ENCODE measurements at places on chromosomes 1 and 21. TPM values are rescaled to one million over a fixed set of nuclear protein-coding genes. Genes with fewer than 3 reads are reported as not detected.

- H3K27ac ChIP-seq, result no peak overlapping the region
- H3K36me3 ChIP-seq, result no peaks in the 10 kb centered on the region
- H3K27me3 ChIP-seq, result no peaks in the 10 kb centered on the region
- no peak for DNase-seq
- H3K4me1 ChIP-seq, result peaks cover 8% of the 10 kb centered on the region
Observed at GRCh38 chr1:64090436-64090835, 113.0 kb upstream of the UBE2U start.

- no peak overlapping the region for H3K27ac ChIP-seq
- no peak overlapping the region for H3K4me3 ChIP-seq
- DNase-seq, result no peak
- no peaks in the 10 kb centered on the region for H3K4me1 ChIP-seq
- no peaks in the 10 kb centered on the region for H3K27me3 ChIP-seq
- peaks cover 5% of the 10 kb centered on the region for H3K36me3 ChIP-seq
Observed at GRCh38 chr1:92877081-92877711, 45.4 kb downstream of the RPL5 start.

The HSPG2 gene
- total RNA-seq, result 684 TPM

DNA sequence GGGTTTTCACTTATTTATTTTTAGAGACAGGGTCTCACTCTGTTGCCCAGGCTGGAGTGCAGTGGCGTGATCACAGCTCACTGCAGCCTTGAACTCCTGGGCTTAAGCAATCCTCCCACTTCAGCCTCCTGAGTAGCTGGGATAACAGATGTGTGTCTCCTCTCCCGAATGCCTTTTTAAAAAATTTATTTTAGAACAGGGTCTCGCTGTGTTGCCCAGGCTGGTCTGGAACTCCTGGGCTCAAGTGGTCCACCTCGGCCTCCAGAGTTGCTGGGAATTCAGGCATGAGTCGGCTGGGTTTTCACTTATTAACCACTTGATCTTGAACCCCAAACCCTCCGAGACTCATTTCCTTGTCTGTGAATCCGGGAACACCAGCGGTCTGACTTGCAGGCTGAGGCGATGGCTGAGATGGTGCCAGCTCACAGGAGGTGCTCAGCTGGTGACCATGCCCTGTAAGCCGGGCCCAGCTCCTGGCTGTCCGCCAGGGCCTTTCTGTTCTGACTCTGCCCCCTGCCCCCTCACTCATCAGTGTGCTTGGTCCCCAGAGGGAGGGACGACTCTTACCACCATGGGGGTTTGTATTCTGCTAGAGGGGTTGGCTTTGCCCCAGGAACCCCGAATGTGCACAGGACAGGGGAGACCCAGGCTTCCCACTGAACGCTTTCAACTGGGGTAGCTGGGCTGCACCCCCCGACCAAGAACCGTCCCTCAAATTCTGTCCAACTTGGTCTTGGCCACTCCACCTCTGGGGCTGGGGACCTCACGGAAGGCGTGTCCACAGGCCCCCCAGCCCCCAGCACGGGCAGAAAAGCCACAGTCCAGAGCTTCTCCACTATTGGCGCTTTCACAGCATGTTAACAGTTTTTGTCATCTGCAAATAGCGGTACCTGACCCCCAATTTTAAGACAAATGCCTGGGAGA, 22.5 kb downstream of the MMEL1 start:
- no peak overlapping the region for H3K4me3 ChIP-seq
- no peak overlapping the region for H3K27ac ChIP-seq
- H3K4me1 ChIP-seq, result no peaks in the 10 kb centered on the region
- no peak for DNase-seq

- H3K4me3 ChIP-seq, result peak overlapping the region; percentile 78
- no peak for DNase-seq
- no peaks in the 10 kb centered on the region for H3K36me3 ChIP-seq
- H3K4me1 ChIP-seq, result peaks cover 41% of the 10 kb centered on the region
- no peaks in the 10 kb centered on the region for H3K27me3 ChIP-seq
- peak overlapping the region; percentile 91 for H3K27ac ChIP-seq
Observed at GRCh38 chr1:235326719-235327558, 1.0 kb downstream of the ARID4B start.

DNA sequence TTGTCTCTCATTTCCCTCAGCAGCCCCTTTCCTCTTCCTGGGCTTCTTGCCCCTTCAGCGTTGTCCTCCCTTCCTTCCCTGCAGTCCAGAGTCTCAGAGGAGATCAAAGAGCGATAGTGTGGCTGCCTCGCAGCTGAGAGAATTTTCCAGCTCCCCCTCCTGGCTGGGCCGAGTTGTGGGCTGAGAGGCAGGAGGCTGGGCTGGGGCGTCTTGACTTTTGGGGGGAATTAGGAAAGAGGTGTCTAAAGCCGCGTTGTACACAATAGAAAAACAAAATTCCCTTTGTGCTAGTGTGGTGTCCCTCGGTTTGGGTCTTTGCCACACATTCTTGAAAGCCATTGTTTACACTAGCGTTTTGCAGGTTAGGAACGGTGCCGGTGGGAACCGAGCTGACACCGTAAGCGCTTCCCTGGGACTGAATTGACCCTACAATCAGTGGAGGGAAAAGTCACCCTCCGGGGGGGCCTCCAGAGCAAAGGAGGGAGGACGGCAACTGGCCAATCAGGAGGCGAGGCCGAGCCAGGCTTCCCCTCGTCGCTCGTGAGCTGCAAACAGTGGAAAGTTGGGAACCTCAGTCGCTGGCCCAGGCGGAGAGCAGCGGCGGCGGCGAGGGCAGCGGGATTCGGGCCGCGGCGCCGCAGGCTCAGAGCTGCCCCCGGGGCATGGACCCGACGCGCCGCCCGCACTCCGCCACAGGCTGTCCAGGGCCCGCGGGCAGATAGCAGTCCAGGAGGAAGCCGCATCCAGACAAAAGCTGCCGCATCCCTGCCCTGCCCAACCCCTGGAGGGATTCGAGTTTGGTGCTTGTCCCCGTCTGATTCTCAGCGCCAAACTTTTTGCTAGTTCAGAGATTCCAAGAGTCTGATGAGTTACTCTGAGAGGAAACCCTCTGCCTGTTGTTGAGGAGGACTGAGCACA, at the start of gene HMCN1:
Gene HMCN1, plus strand, starts transcription at position 574 of the 918 bp plus-strand sequence. CDS start 389 bp downstream, outside the sequence.
- peak within 1 kb of the TSS; percentile 89 for H3K4me3 ChIP-seq
- no peaks in the 10 kb centered on the region for H3K36me3 ChIP-seq
- no peaks in the 10 kb centered on the region for H3K27me3 ChIP-seq
- peaks cover 25% of the 10 kb centered on the region for H3K4me1 ChIP-seq

DNA sequence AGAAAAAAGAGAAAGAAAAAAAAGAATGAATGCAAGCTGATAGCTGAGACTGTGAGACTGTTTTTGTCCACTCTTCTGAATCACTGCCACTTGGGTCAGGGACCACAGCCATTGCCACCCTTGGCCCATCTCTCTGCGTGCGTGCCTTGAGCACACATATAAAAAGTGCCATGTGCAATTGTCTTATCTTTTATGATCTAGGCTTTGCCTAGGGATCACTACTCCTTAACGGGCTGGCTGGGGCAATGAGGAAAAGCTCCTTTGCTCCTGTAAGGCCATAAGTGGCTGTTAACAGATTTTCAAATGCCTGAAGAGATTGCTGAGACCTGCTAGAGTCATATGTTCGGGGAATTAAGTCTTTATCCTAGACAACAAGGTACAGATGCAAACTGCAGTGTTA, 8.2 kb downstream of the SPATA46 start:
- H3K4me1 ChIP-seq, result no peaks in the 10 kb centered on the region
- H3K27ac ChIP-seq, result no peak overlapping the region
- H3K27me3 ChIP-seq, result no peaks in the 10 kb centered on the region
- no peaks in the 10 kb centered on the region for H3K36me3 ChIP-seq
- H3K4me3 ChIP-seq, result no peak overlapping the region

The SLAMF8 gene
- 9.9 TPM for total RNA-seq

GRCh38 chr1:228346731-228347130, 59.9 kb downstream of the TRIM11 start:
- H3K27ac ChIP-seq, result no peak overlapping the region
- no peak overlapping the region for H3K4me3 ChIP-seq
- H3K27me3 ChIP-seq, result no peaks in the 10 kb centered on the region
- H3K4me1 ChIP-seq, result no peaks in the 10 kb centered on the region

DNA sequence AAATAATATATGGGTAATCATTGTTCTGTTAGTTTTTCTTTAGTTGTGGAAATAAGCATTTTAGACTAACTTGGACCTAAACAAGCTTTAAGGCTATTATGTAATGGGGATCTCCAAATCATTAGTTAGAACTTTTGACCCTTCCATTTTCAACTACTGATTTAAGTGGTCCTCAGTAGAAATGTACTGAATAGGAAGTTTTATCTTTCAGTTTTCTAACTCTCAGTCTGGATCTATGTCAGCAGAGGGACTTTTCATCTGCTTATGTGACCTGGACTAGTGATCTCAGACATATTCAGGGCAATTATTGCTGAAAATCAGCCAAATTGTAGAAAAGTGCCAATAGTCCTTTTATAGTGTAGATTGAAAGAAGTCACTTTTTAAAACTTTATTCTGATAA, 56.0 kb downstream of the SASS6 start:
- H3K4me1 ChIP-seq, result peaks cover 8% of the 10 kb centered on the region
- H3K4me3 ChIP-seq, result no peak overlapping the region
- no peak for DNase-seq
- H3K27me3 ChIP-seq, result no peaks in the 10 kb centered on the region
- peak overlapping the region; percentile 62 for H3K27ac ChIP-seq

DNA sequence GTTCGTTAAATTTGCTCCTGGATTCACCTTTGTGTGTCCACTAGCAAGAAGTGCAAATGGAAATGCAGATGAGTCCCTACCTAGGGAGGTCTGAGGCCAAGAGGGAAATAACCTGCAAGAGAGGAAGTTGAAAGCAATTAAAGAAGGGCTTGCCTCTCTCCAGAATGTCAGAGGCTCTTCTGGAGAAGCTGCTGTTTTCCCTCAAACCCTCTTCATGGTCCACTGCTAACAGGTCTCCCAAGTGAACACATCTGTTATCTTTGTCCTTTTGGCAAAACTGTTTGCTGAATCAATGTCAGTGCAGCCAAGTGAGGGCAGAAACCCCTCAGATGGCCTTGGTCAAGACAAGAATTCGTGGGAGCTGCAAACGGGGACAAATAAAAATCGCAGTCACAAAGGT, 177.3 kb upstream of the PLXNA2 start:
- no peak overlapping the region for H3K4me3 ChIP-seq
- H3K27me3 ChIP-seq, result no peaks in the 10 kb centered on the region
- no peaks in the 10 kb centered on the region for H3K36me3 ChIP-seq

The OR6N1 gene
- not detected for total RNA-seq

GRCh38 chr1:58922302-58923089, 138.6 kb upstream of the JUN start:
- H3K4me1 ChIP-seq, result peaks cover 7% of the 10 kb centered on the region
- no peaks in the 10 kb centered on the region for H3K36me3 ChIP-seq
- no peak for DNase-seq
- H3K4me3 ChIP-seq, result no peak overlapping the region

DNA sequence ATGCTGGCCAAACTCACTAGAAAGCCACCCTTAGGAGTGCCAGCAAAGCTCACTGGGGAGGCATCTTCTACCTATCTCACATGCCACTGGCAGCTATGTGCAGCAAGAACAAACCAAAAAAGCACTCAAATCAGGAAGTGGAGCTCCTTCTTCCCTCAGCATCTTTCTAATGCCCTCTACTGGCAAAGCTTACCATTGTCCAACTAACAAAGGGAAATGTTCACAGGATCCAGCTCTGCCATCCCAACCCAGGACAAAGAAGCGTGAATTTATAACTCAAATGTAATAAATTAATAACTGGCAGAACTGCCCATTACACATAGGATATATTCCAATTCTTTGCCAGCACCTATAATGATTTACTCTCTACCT, 38.9 kb downstream of the LEPR start:
- H3K27me3 ChIP-seq, result no peaks in the 10 kb centered on the region
- H3K4me1 ChIP-seq, result no peaks in the 10 kb centered on the region
- H3K36me3 ChIP-seq, result no peaks in the 10 kb centered on the region
- H3K27ac ChIP-seq, result no peak overlapping the region

- H3K4me1 ChIP-seq, result peaks cover 3% of the 10 kb centered on the region
- DNase-seq, result no peak
- H3K27ac ChIP-seq, result no peak overlapping the region
- no peak overlapping the region for H3K4me3 ChIP-seq
- no peaks in the 10 kb centered on the region for H3K27me3 ChIP-seq
Observed at GRCh38 chr1:31306278-31306677, 9.4 kb downstream of the ZCCHC17 start.

DNA sequence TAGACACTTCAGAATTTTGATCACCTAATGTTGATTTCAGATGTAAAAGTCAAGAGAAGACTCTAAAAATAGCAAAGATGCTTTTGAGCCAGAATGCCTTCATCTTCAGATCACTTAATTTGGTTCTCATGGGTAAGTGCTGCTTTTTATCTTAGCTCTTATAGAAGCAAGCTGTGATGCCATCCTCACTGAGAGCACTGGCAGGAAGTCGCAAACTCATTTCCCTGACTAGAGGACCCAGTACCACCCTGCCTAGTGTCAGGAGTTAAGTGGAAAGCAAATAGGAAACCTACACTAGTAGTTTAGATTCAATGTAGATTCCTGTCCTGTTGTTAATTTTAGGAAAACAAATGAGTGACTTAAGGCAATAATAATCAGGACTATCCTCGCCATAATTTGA, 12.1 kb downstream of the IFNAR2 start:
- no peak overlapping the region for H3K4me3 ChIP-seq
- no peak overlapping the region for H3K27ac ChIP-seq
- H3K4me1 ChIP-seq, result peaks cover 4% of the 10 kb centered on the region
- peaks cover 4% of the 10 kb centered on the region for H3K36me3 ChIP-seq

- H3K36me3 ChIP-seq, result no peaks in the 10 kb centered on the region
- H3K4me3 ChIP-seq, result no peak overlapping the region
- H3K4me1 ChIP-seq, result no peaks in the 10 kb centered on the region
- no peaks in the 10 kb centered on the region for H3K27me3 ChIP-seq
- no peak overlapping the region for H3K27ac ChIP-seq
- no peak for DNase-seq
Observed at GRCh38 chr1:151534662-151535278, 5.3 kb upstream of the TUFT1 start.

The SPATA21 gene
- total RNA-seq, result not detected

- H3K27me3 ChIP-seq, result no peaks in the 10 kb centered on the region
- peak overlapping the region; percentile 96 for H3K27ac ChIP-seq
- H3K36me3 ChIP-seq, result no peaks in the 10 kb centered on the region
- no peak for DNase-seq
- peaks cover 69% of the 10 kb centered on the region for H3K4me1 ChIP-seq
- peak overlapping the region; percentile 86 for H3K4me3 ChIP-seq
Observed at GRCh38 chr1:201739492-201740085, 89.4 kb upstream of the IPO9 start.

The UBAP2L gene
- 119 TPM for total RNA-seq

GRCh38 chr1:176450526-176450925, 12.4 kb upstream of the PAPPA2 start:
- no peak for DNase-seq
- H3K4me1 ChIP-seq, result no peaks in the 10 kb centered on the region
- no peaks in the 10 kb centered on the region for H3K27me3 ChIP-seq

Data from thoracic aorta (tissue), 2 donors.